DMS 273 treated with DMSO at 0.1 percent for 48 hours (cell line): ENCODE measurements at places on chromosomes 7 and 10.

GRCh38 chr7:88184848-88185304 is 35.0 kb downstream of the SRI start:
- no peak for DNase-seq

DNA sequence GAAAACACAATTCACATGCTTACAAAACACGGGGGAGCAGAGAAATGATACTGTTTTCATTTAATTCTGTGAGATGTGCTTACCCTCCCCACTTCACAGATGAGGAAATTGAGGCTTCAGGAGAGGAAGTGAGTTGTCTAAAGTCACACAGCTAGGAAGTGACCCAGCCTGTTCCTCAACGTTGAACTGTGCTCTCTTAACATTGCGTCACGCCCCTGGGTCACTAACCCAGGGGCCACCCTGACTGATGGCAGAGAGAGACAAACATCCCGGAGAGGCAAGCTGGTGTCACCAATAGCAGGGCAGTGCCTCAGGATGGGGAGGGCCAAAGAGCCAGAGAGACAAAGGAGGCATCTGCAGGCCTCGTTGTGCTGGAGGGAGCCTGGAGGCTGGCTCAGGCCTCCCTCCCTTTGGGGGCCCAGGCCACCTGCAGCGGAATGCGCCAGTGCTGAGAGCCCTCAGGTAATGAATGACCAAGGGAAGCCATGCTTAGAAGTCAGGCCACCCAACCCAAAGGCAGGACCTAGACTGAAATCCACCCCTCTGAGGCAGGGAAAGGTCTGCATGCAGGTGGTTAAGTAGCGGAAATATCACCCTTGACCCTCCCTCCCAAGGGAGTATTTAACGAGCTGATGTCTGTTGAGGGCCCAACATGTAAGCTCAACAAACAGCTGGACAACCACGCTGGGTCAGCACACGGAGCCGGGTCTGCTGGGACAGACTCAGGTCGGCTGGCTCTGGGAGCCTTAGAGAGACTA is 81.3 kb downstream of the C10orf105 start:
- no peak for DNase-seq

GRCh38 chr10:29078919-29079318 is 210.0 kb upstream of the LYZL1 start:
- no peak for DNase-seq

DNA sequence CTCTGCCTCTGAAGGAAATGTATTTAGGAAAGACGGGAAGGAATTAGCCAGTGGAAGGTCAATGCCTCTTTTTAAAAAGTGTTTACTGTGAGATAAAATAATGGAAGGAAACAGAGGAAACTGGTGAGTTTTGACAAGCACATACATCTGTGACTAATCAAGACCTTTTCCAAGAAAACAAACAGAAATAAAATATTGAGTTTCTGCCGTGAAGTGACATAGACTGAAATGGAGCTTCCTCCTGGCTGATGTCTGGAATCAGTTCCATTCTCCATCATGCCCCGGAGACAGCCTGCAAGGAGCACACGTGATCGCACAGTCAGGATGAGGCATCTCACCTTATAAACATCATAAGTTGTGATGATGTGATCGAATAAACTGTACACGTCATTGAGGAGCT is 30.7 kb downstream of the TECTB start:
- DNase-seq: no peak

DNA sequence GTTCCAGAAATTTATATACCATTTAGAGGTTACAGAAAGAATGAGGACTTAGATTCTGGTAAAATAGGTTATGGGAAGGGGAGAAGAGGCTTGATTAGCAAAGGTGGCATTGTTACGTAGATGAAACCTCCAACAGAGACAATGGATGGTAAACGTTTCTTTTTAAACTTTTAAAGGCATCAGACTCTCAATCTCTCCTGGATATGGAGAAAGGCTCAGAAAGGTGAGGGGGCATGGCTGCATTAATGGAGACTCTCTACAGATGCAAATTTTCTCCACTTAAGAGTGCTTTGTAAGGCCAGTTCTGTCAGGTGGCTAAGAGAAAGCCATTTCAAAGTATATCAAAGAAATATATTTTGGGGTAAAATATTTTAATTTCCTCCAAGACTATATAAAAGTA is 240.9 kb upstream of the PTER start:
- no peak for DNase-seq
